ENCODE measurements at places on chromosomes 16 and 17.

GRCh38 chr17:39551879-39552278, 55.8 kb downstream of the NEUROD2 start:
- DNase-seq: no peak

- no peak for DNase-seq
Observed at GRCh38 chr17:40022497-40022896, 7.3 kb downstream of the CSF3 start.

DNA sequence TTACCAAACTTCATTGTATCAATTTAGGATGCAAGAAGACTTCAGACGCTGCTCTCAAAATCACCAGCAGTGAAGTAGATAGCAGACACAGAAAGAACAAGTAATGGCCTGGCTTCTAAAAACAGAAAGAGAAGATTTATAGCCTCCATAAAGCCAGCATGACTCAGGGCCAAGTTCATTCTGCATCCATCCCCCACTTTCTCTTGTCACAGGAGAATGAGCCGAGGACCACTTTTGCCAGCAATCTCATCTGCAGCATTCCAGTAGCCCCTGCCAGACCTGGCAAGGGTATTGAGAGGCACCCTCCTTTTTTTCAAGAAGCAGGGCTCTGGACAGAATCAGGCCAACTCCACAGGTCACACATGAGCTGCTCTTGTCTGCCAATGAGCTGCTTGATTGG, 355.4 kb upstream of the SOX9 start:
- DNase-seq: no peak

- no peak for DNase-seq
Observed at GRCh38 chr17:334974-335481, 17.6 kb downstream of the RPH3AL start.

GRCh38 chr16:26475596-26475995, 591.1 kb upstream of the C16orf82 start:
- DNase-seq: no peak

DNA sequence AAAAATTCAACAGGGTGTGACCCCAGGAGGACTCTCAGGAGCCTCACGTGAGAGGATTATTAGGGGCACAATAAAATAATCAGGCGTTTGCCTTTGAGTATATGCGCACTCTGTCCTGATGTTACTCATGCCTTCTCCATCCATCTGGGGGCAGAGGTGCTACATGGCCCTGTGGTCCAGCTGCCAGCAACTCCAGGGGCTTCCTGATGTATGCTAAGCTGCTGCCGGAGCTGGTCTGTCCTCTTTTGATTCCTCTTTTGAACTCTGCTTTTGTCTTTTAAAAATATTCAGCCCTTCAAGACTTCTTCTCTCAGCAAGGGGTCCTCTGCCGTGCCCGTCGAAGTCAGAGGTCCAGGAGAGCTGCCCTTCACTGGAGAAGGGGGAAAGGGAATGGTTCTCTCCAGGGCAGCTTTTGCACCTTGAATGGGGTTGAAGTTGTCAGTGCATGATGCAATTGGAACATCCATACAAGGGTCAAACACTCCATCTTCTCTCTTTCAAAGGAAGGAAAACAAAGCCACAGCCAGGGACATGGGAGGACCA, 431.4 kb downstream of the SHISA9 start:
- no peak for DNase-seq

GRCh38 chr16:87671715-87672270, 69.5 kb downstream of the JPH3 start:
- DNase-seq: no peak

GRCh38 chr17:82632451-82632850, 15.8 kb downstream of the WDR45B start:
- DNase-seq: no peak

GRCh38 chr17:64331366-64331765, 59.3 kb downstream of the PECAM1 start:
- DNase-seq: no peak

GRCh38 chr16:87404764-87405625, 12.9 kb downstream of the MAP1LC3B start:
- DNase-seq: no peak

- no peak for DNase-seq
Observed at GRCh38 chr17:73555199-73555960, 88.9 kb downstream of the SDK2 start.

DNA sequence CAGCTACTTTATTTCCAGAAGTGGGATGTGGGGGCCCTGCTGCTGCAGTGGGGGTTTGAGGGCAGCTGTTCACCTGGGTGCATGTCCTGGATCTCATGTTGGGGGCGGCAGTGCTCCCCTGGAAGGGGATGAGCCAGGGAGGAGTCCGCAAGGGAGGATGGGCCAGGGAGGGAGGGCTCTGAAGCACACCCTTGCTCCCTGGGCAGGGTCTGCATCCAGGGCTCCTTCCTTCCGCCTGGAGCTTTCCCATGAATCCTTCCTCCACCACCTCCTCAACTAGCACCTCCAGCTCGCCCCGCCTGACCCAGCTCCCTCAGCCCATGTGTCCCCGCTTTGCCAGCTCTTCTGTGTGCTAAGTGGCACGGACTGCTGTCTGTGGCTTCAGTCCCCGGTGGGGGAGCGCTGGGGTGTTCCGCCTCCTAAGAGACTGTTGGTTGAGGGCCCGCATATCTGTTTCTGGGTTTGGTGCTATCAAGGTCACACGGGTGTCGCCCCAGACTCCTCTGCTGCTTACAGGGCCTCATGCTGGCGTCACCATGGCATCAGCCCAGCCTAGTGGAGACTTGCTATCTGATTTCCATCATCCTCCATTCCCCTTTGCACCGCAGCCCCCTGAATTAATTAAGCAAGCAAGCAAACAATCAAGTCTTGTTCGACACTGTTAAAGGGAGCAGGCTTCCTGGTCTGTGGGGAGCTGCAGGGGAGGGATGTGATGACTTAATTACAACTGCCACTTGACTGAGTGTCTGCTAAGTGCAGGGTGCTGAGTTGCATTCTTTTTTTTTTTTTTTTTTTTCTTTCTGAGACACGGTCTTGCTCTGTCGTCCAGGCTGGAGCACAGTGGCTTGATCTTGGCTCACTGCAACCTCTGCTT, 71.8 kb downstream of the PRKCA start:
- DNase-seq: peak; percentile 42

- DNase-seq: peak; percentile 72
Observed at GRCh38 chr17:48023400-48024148, 14.0 kb downstream of the COPZ2 start.

DNA sequence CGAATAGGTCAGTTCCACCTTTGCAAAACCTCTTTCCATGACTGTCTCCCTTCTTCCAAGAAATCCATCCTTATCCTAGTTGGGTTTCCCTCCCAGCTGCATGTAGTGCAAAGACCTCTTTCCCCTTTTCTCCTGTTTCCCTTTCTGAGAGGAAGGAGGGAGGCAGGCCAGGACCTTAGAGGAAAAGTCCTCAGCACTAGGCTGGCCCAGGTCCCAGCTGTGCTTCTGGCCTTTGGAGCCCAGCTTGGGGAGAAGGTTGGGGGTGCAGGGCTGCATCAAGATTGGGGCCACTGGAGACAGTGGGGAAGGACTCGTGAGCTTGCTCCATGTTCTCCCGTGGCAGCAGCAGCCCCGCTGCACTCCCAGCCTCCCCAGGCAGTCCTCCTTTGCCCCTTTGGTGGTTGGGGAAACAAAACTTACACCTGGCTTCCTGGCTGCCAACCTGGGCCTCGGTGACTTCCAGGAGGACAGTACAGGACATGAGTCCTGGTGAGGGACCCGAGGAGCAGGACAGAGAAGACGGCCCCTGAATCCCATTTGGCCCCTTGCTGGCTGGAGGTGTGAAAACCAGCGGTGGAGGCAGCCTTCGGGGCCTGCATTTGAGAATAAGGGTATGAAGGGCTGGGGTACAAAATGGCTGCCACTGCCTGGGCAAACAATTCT, 481 bp downstream of the HEXIM2 start:
- no peak for DNase-seq

- no peak for DNase-seq
Observed at GRCh38 chr17:69760562-69760961, 314.5 kb upstream of the KCNJ16 start.

- no peak for DNase-seq
Observed at GRCh38 chr16:53142823-53143568, 88.2 kb downstream of the CHD9 start.

DNA sequence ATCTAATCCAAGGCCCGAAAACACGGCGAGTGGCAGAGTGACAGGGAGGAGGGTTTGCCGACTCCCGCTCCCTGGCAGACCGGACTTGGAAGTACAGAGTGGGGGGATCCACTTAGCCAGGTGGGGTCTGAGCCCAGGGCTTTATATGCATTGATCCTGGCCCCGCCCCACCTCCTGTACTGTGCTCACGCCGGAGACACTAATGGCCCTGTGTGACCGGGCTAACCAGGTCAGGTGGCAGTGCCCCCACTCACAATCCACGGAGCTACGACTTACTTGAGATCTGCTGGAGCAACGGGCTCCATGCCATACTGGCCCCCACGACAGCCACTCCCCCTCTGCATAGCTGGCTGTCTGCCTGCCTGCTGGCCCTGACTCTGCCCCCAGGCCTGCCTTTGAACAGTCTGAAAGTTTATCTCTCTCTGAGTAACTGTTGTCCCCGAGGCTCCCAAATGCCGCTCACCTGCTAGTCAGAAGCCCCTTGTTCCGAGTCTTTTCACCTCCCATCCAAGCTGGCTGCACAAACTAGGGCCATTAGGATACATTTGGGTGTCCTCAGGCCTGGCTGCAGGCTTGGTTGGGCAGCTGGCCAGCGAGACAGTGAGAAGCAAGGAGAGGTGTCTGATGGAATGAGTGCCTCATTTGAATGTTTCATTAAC, 28.0 kb downstream of the CACNA1G start:
- no peak for DNase-seq

- no peak for DNase-seq
Observed at GRCh38 chr17:31488982-31489294, 97.5 kb downstream of the RAB11FIP4 start.

- DNase-seq: no peak
Observed at GRCh38 chr17:34739386-34739785, 160.0 kb downstream of the TMEM132E start.

DNA sequence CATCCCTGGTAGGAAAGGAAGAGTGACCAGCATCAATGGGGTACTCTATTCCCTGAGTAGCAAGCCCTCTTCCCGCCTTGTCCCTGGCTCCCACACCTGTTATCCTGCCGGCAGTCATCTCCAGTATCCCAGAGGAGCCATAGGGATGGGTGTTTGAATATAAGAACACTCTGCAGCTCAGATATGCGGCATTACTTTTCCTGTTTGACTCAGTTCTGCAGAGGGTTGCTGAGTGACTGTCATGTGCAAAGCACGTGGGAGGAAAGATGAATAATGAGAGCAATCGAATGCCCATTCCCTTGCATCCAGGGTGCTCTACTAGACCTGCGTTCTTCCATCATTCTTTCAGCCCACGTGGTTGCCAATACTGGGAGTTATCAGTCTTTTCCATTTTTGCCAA, 115.1 kb downstream of the PRKCB start:
- DNase-seq: peak; percentile 64

DNA sequence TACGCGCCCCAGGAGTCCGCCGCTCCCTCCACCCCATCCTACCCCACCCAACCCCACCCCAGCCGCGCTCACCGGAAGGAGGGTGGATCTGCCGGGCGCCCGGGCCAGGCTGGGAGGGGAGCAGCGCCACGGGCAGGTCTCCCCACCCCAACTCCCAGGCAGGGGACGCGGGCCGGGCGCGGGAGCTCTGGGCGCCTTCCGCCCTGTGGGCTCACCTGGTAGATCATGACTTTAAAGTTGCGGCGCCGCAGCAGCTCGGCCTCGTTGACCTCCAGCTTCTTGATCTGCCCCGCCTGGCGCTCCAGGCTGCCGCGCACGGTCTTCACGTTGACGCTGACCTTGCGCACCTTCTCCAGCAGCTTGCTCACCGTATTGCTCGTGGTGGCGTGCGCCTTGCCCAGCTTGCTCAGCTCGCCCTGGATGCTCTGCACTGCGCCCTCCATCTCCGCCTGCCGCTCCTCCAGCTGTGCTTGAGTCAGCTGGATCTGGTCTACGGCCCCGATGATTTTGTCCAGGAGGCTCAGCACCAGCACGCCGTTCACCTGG, 571 bp downstream of the CAVIN1 start:
- peak; percentile 23 for DNase-seq

DNA sequence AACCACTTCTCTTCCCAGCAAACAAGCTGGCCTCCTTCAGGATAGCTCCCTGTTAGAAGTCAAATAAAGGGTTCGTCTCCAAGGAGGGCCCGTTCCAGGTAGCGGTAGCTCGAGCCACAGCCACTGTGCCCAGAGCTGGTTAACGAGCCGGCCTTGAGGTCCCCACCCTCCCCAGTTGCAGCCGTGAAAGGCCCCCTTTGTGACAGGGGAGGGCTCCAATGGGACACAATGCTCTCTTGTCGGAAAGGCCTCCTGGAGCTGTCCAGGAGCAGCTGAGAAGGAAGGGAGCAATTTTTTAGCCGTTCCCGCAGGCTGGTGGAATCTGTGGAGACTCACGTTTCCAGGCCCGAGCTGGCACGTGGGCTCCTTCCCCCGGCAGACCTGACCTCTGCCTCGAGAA, 29.9 kb upstream of the FOXF1 start:
- DNase-seq: no peak

DNA sequence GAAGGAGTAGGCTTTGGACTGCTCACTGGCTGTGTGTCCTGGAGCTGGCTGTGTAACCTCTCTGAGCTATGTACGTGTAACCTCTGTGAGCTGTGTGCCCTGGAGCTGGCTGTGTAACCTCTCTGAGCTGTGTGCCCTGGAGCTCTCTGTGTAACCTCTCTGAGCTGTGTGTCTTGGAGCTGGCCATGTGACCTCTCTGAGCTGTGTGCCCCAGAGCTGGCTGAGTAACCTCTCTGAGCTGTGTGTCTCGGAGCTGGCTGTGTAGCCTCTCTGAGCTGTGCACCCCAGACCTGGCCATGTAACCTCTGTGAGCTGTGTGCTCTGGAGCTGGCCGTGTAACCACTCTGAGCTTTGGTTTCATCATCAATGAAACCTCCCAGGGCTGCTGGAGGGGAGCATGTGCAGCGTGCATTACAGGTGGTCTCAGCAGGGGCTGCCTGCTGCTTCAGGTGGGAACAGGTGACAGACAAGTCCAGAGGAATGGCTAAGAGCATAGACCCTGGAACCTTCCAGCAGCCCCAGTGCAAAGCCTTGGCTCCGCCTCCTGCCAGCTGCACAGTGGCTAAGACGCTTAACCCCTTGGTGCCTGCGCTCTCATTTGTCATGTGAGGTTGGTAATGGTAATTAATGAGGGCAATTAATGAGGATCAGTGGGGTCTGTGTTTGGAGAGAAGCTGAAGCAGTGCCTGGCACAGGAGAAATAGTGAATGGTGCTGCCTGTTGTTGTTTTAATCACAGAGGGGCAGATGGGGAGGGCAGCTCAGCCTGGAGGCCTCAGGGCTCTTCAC, 86.7 kb downstream of the KATNIP start:
- no peak for DNase-seq

DNA sequence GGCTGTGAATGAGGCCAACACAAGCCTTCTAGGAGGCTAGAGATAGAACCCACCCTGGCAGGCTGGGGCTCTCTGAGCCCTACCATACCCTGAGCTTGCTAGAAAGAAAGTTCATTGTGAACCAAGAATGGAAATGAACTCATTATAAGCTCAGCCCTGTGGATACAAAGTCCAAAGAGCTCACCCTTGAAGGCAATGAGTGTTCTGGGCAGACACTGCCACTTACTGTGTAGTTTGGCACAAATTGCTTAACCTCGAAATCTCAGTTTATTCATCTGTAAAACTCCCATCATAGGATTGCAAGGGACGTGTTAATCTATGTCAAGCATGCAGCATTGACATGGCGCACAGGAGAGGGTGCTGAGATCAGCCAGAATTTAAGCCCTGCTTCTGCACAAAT, 5.5 kb downstream of the KDM8 start:
- no peak for DNase-seq

- DNase-seq: no peak
Observed at GRCh38 chr16:30950516-30951065, 1.7 kb downstream of the ORAI3 start.
